ENCODE measurements at places on chromosomes 5 and 9.

DNA sequence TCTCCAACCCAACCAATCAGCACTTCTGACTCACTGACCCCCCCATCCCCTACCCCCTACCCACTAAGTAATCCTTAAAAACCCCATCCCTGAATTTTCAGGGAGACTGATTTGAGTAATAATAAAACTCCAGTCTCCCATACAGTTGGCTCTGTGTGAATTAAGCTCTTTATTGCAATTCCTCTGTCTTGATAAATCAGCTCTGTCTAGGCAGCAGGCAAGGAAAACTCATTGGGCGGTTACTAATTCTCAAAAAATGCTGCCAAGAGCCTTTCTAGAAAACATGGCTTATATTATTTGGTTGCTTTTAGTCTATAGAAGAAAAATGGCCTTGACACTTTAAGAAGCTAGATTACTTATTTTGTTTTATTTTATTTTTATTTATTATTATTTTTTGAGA lies 131.7 kb downstream of the SUSD1 start:
- DNase-seq: no peak

DNA sequence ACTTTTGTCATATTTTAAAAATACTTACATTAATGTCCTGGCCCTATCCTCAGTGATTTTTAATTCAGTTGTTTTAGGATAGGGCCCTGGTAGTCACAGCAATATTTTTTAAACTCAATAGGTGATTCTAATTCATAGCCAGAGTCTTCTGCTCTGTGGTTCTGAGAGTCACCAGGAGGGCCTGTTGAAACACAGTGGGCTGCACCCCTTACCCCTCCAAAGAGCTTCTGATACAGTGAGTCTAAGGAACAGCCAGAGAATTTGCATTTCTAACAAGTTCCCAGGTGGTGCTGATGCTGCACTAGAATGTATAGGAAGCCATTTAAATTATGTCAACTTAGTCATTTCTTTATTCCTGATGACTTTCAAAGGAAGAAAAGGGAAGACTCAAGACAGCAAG lies 458.3 kb upstream of the ARRDC3 start:
- no peak for DNase-seq

GRCh38 chr5:122501089-122501435 lies 189.0 kb downstream of the SNCAIP start:
- DNase-seq: no peak

DNA sequence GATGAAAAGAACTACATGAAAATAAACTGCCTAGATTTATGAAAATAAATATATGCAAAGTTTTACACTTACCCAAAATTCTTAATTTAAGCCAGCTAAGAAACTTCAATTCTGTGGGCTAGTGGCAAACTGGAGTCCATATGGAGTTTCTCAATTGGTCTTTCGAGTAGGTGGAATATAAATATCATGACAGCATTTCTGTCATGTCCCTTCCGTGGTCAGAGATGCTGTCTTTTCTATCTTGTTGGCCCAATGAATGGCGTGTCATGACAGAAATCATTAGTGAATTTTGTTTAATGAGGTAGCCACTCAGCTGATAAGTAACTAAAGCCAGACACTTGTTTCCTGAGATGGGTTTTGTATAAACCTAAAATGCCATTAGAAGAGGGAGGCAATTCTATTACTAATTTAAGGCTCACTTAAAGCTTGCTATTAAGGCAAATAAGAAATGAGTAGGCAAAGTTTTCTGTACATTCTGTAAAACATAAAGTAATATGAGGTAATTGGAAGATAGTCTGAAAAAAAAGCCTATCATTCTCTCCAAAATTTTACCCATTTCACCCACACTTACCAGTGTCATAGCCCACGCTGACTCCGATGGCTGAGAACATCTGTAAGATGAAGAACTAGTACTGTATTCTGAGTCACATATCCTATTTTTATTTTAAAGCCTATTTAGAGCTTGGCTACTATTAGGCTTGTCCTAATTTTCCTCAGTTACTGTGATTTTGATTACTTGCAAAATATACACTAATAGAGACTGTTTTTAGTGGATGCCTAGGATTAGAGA lies 419.3 kb upstream of the MEF2C start:
- DNase-seq: no peak

GRCh38 chr9:21095561-21095960 lies 17.8 kb upstream of the IFNB1 start:
- DNase-seq: no peak

GRCh38 chr9:125493881-125494652 lies 212.9 kb downstream of the MAPKAP1 start:
- no peak for DNase-seq

DNA sequence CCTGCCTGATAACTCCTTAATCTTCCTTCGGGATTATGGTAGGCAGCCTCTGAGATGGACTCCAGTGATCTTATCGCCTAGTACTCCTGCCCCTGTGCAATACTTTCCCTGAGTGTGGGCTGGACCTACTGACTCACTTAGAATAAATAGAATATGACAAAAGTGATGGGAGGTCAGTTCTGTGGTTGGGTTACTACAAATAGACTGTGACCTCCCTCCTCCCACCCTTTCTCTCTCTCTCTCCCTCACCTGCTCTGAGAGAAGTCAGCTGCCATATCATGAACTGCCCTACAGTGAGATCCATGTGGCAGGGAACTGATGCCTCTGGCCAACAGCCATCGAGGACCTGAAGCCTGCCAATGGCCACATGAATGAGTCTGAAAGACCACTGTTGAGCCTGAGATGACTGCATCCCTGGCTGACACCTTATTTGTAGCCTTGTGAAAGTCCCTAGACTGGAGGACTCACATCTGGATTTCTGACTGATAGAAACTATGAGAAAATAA lies 31.7 kb downstream of the NRG2 start:
- no peak for DNase-seq

GRCh38 chr9:114611516-114612271 lies 603 bp downstream of the TMEM268 start:
- peak; percentile 25 for DNase-seq

Data from common myeloid progenitor, CD34-positive (primary cell).